ENCODE measurements at places on chromosomes 5 and 9.

DNA sequence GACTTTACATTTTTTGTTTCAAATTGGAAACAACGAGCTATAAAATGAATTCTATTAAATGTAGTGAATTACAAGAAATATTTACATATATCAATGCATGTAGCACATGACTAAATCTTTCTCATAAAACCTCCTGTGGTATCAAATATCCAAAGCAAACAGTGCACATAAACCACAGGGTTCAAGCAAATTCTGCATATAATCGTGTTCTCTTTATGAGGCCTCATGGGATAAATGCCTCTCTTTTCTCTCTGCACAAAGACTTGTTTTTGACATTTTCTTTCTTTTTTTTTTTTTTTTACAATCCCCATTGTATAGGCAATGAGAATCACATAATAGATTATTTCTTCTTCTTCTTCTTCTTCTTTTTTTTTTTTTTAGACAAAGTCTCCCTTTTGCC, 1117.2 kb upstream of the DMAC1 start:
- DNase-seq, result no peak

GRCh38 chr5:10401498-10401897, 40.2 kb upstream of the ROPN1L start:
- DNase-seq, result no peak

DNA sequence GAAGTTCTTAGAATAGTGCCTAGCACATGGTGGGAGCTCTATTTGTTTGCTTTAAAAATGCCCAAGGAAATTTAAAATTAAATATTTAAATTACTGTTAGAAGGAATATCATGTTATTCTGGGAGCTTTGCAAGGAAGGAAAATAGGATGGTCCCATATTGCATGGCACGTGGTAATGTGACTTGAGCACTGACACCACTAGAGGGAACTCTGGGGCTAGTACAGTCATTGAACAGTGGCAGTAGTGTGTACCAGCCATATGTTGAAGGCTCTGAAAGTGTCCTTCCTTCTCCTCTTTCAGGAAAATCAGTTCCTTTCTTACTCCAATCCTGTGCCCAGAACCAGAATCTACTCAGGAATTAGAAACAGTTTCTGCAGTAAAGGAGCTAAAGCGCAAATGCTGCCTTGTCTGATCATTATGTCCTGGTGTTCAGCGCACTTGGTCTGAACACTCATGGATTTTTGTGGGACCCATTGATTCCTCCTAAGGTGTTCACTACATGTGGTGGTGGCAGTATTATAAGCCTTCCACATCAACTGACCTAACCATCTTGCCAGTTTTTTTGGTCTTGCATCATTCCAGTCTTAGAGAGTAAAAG, 54.1 kb downstream of the GDA start:
- no peak for DNase-seq

DNA sequence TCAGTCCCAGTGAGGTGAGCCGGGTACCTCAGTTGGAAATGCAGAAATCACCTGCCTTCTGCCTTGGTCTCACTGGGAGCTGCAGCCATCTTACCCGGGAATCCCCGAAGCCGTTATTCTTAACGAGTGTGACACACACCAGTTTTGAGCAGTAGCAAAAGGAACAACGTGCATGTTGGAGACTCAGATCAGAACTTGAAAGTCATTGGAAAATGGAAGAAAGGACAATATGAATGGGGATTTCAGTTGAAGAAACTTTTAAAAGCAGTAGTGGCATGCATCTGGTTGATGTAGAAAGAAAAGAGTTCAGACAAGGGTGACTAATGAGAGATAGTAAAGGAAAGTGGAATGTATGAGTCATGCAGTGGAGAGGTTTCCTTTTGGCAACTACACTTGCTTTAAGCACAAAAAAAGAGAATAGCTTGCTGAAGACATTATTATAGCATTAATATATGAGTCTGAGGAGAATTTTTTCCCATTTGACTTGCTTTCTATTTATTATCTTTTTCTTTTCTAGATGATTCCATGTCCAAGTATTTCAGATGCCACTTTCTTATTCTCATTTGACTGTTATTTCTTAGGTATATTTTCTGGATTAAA, 44.4 kb upstream of the ANKDD1B start:
- DNase-seq, result peak; percentile 73

GRCh38 chr5:5231576-5231975, 91.4 kb downstream of the ADAMTS16 start:
- DNase-seq, result no peak

GRCh38 chr5:40679913-40680681, at the start of gene PTGER4:
Gene PTGER4 (plus strand): TSS chr5:40679915. CDS start chr5:40680994, 1,079 bp downstream.
- no peak for DNase-seq

- no peak for DNase-seq
These were observed 196.6 kb downstream of the FANCC start for GRCh38 chr9:95120781-95121370.

DNA sequence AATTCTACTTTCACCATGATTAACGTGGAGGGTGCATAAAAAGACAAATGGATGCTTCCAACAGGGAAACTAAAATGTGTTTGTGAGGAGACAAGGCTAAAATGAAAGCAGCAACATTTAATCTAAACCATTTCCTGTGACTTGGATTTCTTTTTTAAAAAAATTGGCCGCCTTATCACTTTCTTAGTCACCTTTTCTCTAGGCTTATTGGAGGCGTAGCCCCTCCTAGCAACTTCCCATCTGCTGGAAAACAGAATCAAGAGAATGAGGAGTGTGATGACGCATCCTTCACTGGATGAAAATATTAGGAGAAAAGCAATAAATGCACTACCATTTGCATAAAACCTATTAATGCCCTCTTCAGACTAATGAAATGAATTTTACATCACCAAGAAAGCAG, 791 bp upstream of the GPR150 start:
- DNase-seq, result no peak

- no peak for DNase-seq
These were observed 2059.1 kb upstream of the CDH6 start for GRCh38 chr5:29134418-29134817.

Data from GM12864 (cell line).